Stimulated activated CD4-positive, alpha-beta T cell treated with anti-CD3 and anti-CD28 coated beads, Interleukin-4, amount 100 ng/mL, for 1 hour (primary cell): ENCODE measurements at places on chromosomes 3 and 15.

DNA sequence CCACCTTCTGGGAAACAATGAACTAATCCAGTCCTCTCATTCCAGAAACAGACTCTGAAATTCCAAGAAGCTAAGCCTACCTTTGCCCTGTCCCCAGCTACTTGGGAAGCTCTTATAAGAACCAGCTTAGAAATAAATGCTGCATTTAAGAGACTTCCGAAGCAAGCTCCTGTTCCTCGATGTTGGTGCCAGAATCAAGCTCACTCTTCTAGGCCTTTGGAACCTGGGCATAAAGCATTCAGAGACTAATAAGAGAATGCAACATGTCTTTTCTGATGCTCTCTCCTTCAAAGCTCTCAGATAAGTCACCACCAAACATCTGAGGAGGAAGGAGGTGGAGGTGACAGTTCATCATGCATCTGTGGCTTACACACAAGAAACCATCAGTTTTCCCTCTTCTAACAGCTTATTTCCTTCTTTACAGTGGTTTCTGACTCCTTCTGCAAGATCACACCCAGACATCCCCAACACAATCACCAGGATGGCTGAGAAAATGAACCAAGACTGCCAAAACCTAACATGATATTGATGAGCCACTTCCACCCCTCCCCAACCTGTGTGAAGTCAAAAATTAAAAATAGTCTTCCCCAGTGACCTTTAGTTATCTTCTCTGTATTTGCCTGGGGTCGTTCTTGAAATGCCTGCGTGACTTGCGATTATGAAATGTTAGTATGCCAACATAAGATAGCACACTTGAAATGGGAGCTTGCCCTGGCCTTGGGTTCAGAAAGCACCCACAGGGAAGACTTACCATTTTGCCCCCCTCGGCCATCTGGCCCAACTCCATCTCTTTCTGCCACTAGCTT is 11.5 kb downstream of the ARHGEF3 start:
- no peak for DNase-seq

DNA sequence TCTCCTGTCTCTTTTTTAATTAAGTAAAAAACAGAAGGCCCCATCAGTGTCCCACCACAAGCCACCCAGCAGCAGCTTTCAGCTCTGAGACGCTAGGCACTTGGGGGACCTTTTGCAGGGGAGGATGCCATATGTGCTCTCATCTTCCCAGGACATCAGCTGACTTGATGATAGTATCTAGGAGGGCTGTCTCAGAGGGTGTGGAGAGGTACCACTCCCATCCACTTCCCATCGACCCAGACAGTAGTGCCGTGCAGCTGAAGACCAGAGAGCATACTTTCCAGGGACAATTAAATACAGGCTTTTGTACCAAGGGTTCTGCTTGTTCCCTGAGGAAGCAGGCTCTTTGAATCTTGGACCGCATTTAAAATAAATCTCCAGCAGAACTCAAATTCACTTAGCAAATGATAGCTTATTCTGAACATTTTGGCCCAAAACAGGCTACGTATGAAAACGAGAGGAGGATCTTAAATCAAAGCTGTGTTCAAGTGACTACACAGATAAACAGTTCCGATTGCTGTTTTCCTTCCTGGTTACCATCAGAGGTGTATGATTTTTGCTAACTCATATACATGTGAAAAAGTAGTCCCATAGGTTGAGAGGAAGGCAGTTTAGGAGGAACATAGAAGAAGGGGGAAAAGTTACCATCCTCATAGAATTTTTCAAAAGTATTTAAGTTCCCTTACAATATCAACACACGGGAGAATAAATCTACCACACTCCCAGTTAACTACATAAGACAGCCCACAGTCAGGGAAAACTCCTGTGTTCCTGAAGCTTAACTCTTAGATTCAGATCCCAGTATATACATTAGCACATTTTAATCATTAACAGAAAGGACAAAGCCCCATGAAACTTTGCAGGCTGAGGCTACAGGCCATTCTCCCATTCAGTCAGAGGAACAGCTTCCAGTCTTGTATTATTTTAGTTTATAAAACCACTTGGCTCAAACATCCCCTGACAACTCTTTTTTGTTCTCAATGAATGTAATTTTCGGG is 9.5 kb downstream of the WNT5A start:
- no peak for DNase-seq

GRCh38 chr15:76191539-76192244 is 119.6 kb downstream of the ETFA start:
- no peak for DNase-seq

DNA sequence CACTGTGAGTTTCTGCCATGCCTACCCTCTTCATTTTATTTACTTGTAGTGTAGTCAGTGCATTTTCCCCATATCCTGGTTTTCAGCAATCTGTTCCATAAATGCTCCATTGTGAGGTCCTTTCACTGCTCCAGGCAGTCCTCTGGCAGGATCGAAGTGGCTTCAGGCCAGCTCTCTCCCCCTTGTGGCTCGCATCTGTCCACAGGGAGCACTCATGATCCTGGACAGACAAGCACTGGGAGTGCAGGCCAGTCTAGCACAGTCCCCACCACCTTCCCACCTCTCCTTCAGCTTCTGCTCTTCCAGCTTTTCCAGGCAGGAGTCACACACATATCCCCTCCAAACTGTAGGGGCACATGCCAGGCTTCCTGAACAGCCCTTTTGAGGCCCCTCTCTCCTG is 173.6 kb downstream of the PPM1L start:
- no peak for DNase-seq

DNA sequence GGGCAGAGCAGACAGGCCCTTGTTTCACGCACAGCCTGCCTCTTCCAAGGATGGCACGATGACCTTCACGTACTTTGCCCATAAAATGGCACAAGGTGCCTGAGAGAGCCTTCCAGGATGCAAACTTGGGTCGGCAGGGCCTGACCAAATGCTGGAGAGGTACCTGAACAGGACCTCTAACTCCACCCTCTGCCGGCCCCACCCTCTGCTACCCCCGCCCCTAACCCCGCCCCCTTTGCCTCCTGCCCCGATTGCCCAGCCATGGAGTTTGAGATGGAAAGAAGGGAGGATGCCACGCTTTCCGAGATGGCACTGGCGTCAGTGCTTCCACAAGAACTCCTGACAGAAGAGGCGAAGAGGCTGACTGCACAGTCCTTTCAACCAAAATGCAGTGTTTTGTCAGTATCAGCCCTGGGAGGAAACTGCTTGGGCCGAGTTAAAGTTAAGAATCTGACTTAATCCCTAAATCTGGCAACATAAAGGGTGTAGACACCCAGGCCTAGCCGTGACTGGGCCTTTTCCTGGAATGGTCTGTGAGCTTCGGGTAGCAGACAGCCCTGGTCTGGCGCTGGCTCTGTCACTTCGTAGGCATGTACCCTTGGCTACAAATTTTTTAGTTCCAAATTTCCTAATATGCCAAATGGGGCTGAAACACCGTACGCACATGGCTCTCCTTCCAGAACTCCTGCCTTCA is 230.3 kb upstream of the RGMA start:
- DNase-seq, result no peak

DNA sequence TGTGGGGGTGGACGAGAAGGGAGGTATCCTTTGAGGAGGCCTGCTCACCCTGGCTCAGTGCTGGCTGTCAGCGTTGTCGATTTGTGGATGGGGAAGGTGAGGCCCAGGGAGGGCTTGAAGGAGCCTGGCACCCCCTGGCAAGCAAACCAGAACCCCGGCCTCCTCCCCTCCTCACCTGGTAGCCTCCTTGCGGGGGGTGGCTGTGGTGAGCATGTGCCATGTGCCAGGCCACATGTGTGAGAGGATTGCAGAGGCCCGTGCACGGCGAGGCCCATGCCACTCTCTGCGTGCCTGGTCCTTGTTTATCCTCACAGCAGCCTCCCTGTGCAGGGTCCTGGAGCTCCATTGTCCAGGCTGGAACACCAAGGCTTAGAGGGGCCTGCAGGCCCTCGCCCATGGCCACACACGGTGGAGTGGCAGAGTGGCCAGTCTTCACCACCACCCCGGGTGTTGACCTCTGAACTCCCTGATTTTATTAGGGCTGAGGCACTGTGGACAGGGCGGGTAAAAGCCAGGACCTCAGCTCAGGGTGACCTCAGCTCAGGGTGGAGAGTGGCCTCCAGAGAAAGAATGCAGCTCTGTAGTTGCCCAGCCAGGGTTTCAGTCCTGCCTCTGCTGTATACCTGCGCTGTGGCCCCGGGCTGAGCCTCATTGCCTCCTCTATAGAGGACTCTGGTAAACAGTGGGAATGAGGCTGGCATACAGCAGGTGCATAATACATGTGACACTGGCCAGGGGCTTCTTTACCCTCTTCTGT is 29.1 kb downstream of the HDAC11 start:
- no peak for DNase-seq

DNA sequence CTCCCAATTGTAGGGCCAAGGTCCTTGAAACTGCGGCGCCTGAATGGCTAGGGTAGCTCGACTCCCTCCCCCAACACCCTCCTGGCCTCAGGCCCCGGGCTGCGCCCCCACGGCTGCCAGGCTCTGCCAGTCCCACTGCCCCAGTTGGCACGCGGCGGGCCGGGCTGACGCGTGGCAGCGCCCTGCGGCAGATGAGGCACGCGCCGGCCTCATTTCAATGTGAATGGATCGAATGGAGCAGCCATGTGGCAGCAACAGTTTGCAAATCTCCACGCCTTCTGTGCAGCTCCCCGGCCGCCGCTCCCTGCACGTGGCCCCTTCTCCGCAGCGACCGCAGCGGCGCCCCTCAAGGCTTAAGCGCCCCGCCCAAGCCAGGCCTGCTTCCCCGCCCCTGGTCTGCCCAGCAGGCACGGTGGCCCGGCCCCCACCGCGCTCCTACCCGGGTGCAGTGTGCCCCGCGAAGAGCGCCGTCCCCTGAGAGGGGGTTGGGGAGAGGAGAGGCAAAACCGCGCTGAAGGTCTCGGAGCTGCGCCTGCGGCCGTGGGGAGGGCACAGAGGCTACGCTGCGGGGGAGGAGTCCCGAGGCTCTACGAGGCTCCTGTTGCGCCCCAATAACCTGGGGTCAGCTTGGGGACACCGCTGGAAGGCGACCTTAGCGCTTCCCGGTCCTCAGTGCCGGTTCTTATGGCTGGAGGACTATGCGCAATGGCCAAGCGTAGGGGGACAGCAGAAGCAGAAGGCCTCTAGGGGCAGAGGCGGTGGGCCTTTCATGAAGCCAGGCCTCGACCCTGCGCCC is 3.1 kb upstream of the DLL4 start:
- DNase-seq, result peak; percentile 23

DNA sequence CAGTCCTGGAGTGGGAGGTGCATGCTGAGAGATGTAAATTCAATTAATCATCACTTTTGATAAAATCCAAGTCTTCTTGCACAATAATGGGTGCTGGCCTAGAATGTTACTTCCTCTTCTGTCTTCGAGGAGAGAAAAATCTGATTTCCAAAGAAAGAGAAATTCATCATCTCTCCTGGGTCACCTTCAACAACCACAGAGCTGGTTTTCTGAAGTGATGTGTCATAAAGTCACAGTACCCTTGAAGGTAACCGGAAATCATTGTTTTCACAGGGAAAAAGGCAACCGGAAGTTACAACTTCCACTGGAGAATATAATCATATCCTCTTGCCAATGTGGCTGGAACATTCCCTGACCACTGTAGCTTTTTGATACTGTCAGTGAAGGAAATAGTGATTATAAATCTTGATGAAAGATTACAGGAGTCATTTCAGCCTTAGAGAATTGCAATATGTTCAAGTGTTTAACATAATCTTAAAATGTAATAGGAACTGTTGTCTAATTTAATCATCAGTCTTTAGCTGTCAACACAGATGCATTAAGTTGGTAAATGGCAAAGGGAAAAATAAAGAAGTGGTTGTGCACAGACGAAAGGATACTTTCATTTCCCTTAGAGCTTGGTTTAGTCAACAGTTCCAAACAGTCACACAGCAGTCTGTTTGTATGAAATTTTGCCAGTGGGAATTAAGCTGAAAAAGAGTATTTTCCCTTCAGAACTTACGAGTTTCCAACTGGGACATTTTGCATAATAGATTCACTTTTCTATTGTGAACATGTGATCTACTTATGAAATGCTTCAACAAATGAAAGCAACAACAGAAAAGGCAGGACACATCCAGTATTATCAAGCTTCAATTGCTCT is 106.5 kb upstream of the SLC4A7 start:
- DNase-seq, result no peak
